ENCODE measurements at places on chromosomes 11 and 22.

DNA sequence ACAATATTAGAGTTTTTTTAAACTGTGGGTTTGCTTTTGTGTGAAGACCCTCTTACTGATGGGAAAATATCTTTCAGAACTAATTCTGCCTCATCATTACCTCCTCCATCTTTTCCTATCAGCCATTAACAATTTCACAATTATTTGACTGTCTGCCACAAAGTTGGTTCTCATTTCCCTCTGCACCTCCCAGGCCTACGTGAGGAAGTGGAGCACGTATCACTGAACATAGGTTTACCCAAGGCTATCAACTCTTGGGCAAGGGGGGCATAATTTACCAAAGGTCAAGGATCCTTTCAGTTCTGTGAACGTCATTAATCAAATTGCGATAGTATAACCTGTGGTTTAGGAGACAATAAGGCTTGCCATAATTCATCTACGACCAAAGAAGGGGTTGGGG, 60.0 kb downstream of the LIF start:
- DNase-seq = no peak

DNA sequence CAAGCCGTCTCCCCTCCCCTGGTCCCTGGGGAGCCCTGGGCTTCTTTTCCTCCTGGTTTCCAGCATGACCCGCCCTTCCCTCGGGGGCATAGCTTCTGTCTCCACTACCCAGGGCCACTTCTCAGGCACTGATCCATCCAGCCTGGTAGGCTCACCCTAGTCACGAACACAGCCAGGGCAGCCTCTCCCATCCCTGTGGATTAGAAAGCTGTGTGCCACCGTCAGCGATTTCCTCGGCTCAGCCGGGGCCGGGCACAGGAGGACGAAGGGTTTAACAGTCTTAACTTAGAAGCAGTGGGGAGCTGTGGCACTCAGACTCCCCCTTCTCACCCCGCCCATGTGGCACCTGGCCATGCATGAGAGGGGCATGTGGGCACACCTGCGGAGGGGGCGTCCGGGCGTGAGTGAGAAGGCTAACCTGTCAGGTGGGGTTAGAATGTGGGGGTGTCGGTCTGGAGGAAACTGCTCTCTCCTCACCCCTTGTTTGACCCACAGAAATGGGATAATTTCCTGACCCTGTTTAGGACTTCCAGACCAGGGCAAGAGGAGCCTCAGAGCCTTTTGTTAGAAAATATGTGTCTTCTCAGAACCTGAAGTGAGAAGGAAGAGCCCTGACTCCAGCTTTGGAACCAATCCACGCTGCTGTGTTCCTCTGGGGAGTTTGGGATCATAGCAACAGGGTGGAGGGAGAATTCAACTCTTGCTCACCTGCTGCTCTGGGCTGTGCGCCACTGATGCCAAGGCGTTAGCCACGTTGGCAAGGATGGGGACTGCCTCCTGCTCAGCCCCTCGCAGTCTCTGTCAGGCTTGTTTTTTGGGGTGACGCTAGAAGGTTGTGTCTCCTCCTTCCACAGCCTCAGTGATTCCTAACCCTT, 14.6 kb downstream of the GLB1L2 start:
- DNase-seq = no peak

- DNase-seq = no peak
Observed at GRCh38 chr11:17511571-17511970, 32.6 kb downstream of the USH1C start.

GRCh38 chr22:39530692-39531331, 1.7 kb downstream of the RPS19BP1 start:
- DNase-seq = no peak

DNA sequence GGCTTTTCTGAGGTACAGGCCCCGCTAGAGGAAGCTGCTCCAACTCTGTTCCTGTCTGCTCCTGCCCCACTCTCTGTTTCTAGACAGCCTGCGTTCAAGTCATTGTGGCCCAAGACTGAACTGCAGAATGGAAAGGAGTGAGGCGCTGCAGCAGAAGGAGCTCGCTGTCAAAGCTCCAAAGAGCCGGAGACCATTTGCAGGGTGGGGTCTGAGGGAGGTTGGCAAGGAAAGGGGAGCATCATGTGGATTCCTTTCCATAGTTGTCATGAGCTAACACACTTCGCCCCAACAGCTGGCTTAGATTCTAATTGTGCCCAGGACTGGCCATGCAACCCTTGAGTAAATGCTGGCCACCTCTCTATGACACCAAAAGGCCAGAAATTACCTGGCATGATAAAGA, 18.8 kb downstream of the APOL4 start:
- no peak for DNase-seq
